ENCODE measurements at places on chromosomes 4 and X. TPM values are rescaled to one million over a fixed set of nuclear protein-coding genes. Genes with fewer than 3 reads are reported as not detected.

- DNase-seq, result no peak
Measured at GRCh38 chr4:13248621-13249298, 235.4 kb downstream of the RAB28 start.

DNA sequence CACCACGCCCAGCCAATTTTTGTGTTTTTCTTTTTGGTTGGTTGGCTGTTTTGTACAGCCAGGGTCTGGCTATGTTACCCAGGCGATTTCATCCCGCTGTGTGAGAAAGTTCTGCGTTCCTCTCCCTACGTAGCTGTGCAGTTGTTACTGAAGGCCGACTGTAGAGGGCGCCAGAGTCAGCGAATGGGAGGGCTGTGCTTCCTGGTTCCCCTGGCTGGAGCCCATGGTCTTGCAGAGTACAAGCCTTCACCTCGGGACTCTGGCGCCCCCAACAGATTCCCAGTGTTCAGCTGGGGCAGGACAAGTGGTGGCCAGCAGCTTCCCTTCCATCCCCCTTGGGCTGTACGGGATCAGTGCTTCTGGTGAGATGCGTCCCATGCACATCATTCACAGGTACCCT lies 5.6 kb upstream of the CT45A1 start:
- no peak for DNase-seq

DCAF4L1 gene
- polyA plus RNA-seq, result 0.19 TPM

DNA sequence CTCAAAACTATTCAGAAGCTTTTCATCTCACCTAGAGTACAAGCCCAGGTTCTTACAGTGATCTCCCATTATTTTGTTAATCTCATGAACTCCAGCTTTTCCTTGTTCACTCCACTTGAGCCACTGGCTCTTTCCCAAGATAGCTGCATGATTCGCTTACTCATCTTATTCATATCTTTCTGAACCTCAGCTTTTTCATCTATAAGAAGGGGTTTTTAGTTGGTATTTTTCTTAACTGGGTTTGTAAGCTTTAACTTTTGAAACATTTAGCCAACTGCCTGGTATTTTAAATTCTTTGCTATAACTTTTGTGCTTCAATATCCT lies 24.0 kb downstream of the GIMD1 start:
- no peak for DNase-seq

DNA sequence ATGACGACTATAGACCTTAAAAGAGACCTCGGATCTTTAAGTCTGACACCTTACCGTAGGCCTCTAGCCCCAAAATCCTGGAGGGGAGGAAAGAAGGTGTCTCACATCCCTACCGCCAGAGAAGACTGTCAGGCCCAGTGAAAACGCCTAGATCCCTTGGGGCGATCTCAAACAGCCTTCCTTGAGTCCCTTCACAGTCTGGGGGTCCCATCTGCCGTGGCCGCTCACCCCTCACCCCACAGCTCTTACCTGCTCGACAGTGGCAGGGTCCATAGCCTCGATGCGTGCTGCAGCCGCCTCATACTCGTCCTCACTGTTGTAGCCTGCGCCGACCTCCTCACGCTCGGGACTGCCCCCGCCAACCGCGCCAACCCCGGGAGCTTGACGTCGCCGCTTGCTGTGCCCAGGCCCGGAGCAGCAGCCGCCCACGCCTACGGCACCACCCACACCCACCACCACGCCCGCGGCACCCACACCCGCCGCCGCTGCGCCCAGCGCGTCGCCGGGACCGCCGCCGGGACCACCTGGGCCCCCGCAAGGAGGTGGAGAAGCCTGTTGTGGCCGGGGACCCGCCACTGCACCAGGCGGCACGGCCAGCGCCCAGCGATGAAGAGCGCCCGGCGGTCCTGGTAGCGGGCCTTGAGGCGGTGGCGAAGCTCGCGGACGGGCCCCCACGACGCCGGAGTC lies 536 bp downstream of the OTUD5 start:
- DNase-seq, result no peak

DNA sequence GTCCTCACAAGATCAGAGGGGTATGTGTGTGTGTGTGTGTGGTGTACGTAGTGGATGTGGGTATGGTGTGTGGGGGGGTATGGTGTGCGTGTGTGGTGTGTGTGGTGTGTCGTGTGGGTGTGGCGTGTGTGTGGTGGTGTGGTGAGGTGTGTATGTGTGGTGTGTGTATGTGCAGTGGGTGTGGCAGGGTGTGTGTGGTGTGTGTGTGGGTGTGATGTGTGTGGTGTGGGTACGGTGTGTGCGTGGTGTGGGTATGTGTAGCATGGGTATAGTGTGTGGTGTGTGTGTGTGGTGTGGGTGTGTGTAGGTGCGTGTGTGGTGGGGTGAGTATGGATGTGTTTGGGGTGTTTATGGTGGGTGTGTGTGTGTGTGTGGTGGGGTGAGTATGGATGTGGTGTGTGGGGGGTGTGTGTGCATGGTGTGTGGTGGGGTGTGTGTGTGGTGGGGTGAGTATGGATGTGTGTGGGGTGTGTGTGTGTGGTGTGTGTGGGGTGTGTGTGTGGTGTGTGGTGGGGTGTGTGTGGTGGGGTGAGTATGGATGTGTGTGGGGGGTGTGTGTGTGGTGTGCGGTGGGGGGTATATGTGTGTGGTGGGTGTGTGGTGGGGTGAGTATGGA lies 182.0 kb downstream of the PALLD start:
- DNase-seq, result no peak

GRCh38 chr4:113908829-113909228 lies 70.6 kb downstream of the ARSJ start:
- no peak for DNase-seq

YIPF7 gene
- polyA plus RNA-seq, result 0.40 TPM

DNA sequence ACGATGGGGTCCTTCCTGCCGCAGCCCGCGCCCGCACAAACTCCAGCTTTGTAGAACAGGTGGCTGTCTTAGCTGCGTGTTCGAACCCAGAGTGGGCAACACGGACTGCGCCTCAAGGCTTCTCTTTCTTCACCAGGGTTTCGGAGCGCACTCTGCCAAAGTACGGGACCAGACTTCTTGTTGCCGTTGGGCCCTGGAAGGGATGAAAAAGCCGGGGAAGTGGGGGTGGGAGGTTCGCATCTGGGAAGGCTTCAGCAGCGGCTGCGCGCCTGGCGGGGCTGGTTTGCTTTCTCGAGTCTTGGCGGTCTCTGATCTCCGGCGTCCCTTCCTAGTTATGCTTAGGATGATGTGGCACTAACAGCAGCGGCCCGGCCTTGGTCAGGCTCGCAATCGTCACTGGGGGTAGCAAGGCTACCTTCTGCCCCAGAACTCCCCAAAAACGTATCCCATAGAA lies 673 bp downstream of the PARM1 start:
- no peak for DNase-seq

EVC gene
- polyA plus RNA-seq, result 39.8 TPM

- DNase-seq, result no peak
Measured at GRCh38 chr4:158739600-158739999, 16.4 kb upstream of the PPID start.

TEX13B gene
- polyA plus RNA-seq, result not detected

GRCh38 chrX:132843363-132843762 lies 115.1 kb downstream of the HS6ST2 start:
- no peak for DNase-seq
